ENCODE measurements at places on chromosomes 7 and 10. TPM values are rescaled to one million over a fixed set of nuclear protein-coding genes. Genes with fewer than 3 reads are reported as not detected.

CYP3A7 gene
- total RNA-seq, result not detected

ANKMY2 gene
- 14.3 TPM for total RNA-seq

EBLN1 gene
- not detected for total RNA-seq

RBM48 gene
- total RNA-seq, result 5.3 TPM

FRMD4A gene
- total RNA-seq, result 41.1 TPM

ITGA8 gene
- total RNA-seq, result 0.25 TPM

PRTFDC1 gene
- 16.6 TPM for total RNA-seq

FAM25A gene
- not detected for total RNA-seq

CHAT gene
- not detected for total RNA-seq

WNT2 gene
- total RNA-seq, result 0.63 TPM

CYCS gene
- 55.9 TPM for total RNA-seq

EBF3 gene
- 0.16 TPM for total RNA-seq

IFIT1B gene
- total RNA-seq, result not detected

CALHM3 gene
- not detected for total RNA-seq

ZCWPW1 gene
- total RNA-seq, result 0.81 TPM

GJD4 gene
- not detected for total RNA-seq

PPP1R9A gene
- 11.8 TPM for total RNA-seq

CABCOCO1 gene
- total RNA-seq, result 1.5 TPM

FRAT1 gene
- total RNA-seq, result 3.2 TPM

DAGLB gene
- total RNA-seq, result 9.3 TPM

CTAGE4 gene
- total RNA-seq, result 0.65 TPM

UNCX gene
- total RNA-seq, result not detected

PTCD1 gene
- 6.2 TPM for total RNA-seq

ACHE gene
- 0.51 TPM for total RNA-seq

PILRA gene
- total RNA-seq, result not detected

CCDC3 gene
- total RNA-seq, result 0.63 TPM
